ENCODE measurements at places on chromosomes 4 and X.

DNA sequence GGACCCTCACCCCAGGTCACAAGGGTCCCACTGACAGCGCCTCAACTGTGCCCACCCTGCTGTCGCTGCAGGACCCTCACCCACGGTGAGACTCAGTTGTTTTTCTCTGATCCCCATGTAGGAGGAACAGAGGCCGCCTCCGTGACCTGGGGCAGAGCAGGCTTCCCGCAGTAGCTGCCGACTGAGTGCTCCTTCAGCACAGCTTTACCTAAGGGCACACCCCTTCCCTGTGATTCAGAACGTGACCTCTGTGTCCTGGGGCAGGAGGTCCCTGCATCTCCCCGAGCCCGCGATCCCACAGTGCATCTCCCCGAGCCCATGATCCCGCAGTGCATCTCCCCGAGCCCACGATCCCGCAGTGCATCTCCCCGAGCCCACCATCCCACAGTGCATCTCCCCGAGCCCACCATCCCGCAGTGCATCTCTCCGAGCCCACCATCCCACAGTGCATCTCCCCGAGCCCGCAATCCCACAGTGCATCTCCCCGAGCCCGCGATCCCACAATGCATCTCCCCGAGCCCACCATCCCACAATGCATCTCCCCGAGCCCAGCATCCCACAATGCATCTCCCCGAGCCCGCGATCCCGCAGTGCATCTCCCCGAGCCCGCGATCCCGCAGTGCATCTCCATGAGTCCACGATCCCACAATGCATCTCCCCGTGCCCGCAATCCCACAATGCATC is 23.6 kb downstream of the PPP2R3B start:
- no peak for DNase-seq

GRCh38 chr4:172596206-172596605 is 572.4 kb upstream of the GALNT7 start:
- DNase-seq: no peak

DNA sequence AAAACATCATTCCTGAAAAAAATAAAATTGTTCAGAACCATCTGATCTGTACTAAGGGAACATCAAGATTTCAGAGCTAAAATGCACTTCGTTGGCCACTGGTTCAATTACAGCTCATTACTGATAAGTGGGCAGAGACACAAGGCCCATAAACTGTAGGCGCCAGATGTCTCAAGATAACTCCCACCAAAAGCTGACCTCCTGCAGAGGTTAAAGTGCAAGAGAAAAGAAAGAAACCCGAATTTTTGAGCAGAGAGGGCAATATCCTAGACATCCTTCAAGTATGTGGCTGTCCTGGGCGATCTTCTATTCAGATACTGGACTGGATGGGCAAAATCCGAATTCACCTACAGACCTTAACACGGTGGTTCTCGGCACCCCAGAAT is 660 bp downstream of the GEMIN8 start:
- DNase-seq: no peak

GRCh38 chr4:93749292-93749761 is 79.2 kb upstream of the ATOH1 start:
- DNase-seq: no peak

DNA sequence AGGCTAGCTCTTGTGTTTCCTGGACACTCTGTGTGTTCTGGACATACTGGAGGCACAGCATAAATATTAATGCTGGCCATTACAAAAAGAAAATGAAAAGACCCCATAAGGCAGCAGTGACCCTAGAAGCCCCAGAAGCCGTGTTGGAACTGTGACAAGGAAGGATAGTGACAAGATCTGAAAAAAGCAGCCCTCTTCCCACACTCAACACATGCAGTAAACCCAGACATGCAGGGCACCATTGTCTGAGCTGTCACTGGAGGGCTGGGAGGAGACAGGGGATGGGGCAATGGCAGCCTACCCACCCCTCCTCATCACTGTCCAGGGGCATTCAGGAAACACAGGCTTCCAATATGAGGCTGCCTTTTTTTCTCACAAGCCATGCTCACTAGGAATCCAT is 6.5 kb downstream of the TRIM2 start:
- no peak for DNase-seq

- no peak for DNase-seq
These were observed 652 bp downstream of the COL25A1 start for GRCh38 chr4:109301651-109302360.

DNA sequence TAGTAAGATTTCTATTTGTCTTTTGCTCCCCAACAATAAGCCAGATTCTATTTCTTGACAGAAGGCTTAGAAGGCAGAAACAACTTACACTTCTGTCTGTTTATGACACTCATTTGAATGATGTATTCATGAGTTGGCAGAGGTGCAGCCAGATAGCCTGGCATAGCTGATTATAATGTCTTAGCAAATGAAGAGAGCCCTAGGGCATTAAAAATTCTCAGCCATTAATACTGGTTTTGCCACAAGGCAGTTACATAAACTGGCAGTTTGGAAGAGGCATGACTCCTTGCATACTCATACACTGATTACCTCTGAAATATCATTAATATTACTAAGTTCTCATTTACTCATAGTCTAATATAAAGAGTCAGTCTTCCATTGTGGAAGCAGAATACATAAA is 728.5 kb upstream of the NDST4 start:
- DNase-seq: no peak

DNA sequence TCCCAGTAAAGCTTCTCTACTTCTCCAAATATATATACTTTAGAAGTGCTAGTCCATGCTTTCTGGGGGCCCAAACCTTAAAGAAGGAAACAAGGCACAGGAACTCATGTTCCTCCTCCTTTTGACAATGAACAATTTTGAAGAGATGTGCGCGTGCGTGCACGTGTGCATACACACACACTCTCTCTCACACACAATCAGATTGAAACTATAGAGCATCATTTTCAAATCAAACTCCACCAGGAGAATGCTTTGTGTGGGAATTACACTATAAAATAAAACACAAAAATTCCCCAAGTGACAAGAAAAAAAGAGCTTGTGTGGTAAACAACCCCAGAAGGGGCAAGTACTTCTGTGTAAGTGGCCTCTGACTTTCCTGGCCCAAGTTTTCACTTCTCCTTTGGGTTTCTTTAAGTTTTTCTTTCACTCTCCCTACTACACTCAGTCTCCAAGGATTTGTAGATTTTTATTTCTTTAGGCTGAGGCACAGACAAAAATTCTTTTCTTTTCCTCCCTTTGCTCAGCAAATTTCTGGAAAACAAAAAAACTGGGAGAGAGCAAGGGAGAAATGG is 46.6 kb upstream of the SHISA3 start:
- DNase-seq: no peak

- DNase-seq: no peak
These were observed 21.6 kb downstream of the RBBP7 start for GRCh38 chrX:16848541-16848940.

GRCh38 chr4:33107814-33108213 is 2387.6 kb downstream of the PCDH7 start:
- DNase-seq: no peak

DNA sequence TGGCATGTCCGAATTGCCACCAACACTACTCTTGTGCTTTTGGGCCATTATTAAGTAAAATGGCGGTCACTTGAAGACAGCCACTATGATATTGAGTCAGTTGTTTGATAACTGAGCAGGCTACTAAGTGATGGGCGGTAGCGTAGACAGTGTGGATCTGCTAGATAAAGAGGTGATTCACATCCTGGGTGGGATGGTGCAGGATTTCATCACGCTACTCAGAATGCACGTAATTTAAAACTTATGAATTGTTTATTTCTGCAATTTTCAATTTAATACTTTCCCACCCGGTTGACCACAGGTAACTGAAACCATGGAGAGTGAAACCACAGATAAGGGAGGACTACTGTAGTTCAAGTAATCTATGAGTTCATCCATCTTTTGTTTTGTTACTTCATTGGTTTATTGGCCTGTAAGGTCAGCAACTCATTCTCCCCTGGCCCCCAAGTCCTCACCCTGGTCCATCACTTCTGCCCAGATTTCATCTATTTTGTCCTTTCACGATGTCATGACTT is 2.9 kb downstream of the ARAF start:
- no peak for DNase-seq

DNA sequence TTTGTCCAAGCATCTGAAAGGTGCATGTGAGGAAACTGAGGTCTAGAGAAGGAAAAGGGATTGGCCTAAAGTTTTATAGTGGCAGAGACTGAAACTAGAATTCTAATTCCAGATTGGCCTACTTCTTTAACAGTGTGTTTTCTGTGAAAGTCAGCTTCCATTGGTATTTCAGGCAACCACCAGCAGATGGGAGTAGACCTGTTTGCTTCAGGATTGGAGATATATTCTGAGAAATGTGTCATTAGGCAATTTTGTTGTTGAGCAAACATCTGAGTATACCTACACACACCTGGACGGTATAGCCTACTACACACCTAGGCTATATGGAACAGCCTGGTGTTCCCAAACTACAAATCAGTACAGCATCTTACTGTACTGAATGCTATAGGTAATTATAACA is 207.3 kb upstream of the RADX start:
- DNase-seq: no peak

- no peak for DNase-seq
These were observed 53.3 kb downstream of the MED28 start for GRCh38 chr4:17667653-17668201.

DNA sequence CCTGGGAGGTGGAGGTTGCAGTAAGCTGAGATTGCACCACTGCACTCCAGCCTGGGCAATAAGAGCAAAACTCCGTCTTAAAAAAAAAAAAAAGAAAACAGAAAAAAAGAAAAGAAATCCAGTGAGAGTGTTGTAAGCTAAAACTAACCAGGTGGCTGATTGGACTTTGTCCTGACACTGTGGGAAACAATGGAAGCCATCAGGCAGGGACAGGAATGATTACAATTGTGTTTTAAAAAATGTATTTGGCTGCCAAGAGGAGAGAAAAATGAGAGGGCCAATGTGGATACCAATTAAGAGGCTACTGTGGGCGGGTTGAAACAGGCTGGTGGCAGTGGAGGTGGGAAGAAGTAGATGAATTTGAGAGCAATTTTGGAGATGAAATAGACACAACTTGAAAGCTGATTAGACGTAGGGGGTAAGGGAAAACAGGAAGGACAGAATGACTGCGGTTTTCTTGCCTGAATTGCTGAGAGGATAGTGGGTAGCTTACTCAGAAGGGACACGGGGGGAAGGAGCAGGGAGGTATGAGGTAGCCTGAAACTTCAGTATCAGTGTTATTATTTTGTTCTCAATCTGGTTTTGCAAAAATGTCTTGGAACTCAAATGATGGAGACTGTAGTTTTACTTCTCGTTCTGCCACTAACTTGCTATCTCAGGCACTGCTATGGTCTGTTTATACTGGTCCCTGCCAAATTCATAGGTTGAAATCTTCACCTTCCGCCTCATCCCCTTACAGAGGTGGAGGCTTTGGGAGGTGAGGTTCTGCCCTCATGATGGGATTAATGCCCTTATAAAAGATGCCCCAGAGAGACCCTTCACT is 45.6 kb upstream of the CHRNA9 start:
- DNase-seq: no peak

DNA sequence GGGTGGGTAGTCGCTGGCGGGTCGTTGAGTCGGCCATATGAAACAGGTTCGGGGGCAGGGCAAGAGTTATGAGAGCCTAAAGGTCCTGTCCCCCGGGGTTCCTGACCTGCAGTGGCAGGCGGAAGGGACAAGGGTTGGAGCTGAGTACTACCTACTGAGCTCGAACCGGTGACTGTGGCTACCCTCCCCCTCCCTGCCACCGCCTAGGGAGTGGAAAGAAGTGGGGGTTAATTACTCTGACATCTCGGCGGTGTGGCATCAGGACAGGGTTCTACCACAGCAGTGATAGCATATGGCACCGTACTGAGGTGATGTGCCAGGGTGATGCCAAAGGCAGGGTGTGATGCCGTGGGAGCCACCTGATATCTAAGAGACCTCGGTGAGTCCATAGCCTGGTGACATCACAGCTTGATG is 307 bp downstream of the ATG4A start:
- peak; percentile 1 for DNase-seq

GRCh38 chrX:5842601-5843000 is 386.1 kb downstream of the NLGN4X start:
- DNase-seq: no peak

DNA sequence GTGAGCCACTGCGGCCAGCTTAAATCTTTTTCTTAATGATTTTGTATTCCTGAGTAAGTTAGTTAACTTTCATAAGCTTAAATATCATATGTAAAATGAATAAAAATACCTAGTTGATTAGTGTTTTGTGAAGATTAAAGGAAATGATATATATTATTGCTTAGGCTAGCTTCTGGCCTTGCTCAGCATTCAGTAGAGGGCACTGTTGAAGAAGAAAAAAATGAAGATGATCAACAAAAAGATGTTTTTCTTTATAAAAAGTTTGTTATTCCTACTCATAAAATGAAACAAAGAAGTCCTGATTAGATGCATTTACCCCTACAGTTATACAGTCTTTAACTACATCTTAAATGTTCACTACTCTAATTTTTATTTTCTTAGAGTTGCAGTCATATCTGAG is 797.7 kb downstream of the RAPGEF2 start:
- DNase-seq: no peak

DNA sequence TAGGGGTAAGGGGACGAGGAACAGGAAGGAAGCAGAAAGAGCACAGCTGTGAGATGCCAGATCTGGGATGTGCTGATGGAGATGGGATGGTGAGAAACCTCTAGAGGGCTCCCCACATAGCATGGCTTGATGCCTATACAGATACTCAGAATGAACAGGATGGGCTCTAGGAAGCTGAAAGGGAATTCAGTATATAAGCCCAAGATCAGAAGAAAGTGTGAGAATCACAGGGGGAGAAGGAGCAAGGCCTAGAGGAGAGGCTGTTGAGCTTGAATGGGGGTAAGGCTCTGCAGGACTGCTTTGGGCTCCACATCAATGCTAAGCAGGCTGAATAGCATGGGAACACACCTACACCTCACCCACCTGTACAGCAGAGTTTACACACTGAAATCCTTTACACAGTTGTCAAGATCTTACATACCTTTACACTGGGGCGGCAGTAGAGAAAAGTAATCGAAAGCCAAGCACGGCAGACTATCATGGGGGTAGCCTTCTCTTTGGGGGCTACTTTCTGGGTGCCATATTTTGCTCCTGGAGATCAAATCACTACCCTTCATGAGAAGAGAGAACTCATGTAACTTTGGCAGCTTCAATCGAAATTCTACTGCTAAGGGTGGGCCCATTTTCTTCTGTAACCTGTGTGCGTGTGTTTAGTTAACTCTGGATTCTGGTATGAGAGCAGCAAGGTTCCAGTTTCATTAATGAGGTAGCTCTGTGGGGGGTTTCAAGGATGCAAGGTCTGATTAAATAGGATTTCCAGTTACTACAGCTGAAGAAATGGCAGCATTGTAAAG is 30.6 kb downstream of the HOPX start:
- no peak for DNase-seq

GRCh38 chr4:139177049-139177868 is at the start of gene ELF2:
Gene ELF2, minus strand, starts transcription at chr4:139177218. Its CDS starts 39,517 bp downstream, at chr4:139137701.
- peak; percentile 82 for DNase-seq

DNA sequence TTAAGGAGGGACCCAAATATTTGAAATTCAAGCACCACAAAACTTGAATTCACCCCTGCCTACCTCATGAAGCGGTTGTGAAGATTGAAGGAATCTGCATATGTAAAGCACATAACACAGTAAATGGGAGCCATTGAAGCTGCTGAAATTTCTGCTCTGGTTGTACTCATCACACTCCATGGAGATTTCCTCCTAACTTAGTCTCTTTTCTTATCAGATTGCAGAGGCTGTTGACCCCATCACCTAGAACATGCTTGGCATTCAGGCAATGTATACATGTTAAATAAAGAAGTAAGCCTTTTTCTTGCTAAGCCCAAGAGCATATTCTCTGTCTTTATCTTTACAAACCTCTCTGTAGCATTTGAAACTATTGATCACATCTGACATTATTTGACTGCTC is 104.9 kb upstream of the TNIP3 start:
- no peak for DNase-seq

- DNase-seq: no peak
These were observed 281.2 kb upstream of the DIAPH2 start for GRCh38 chrX:96403446-96403845.

GRCh38 chr4:36551697-36552214 is 270.3 kb downstream of the DTHD1 start:
- DNase-seq: no peak
